ENCODE measurements at places on chromosomes 3 and 15.

- no peak for DNase-seq
These were observed 22.3 kb downstream of the GRIP2 start for GRCh38 chr3:14517601-14518431.

DNA sequence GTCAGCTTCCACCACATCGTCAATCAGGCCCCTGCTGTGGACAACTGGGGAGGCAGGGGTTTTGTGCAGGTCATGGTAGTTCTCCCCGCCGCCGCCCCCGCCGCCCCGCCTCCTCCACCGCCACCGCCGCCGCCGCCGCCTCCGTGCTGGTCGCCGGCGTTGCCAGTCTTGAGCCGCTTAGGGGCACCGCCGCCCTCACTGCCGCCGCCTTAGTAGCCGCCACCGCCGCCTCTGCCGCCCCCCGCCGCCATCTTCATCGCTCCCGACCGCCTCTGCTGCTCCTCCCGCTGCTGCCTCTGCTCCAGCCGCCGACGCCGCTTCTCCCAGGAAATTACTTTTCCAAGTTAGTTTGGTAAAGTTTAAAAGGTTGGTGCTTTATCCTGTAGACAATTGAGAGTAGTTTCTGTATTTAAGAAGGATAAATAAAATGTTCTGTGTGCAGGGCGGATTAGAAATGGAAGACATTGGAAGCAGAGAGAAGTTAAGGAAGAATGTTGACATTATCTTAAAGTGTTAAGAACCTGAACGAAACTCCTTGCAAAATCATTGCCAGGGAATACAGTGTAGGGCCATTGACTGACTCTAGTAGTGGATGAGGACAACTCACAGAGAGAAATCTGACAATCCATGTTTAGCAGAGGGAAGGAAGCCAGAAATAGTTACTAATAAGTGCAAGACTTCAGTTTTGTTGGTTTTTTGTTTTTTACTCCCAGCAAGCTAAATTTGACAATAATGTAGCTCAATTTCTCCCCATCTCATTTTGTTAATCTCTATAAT is 53.0 kb upstream of the GOLGA8A start:
- DNase-seq: no peak

- no peak for DNase-seq
These were observed 180.2 kb upstream of the NR2F2 start for GRCh38 chr15:96150254-96150653.

- no peak for DNase-seq
These were observed 23.0 kb downstream of the HPS3 start for GRCh38 chr3:149152420-149152819.

DNA sequence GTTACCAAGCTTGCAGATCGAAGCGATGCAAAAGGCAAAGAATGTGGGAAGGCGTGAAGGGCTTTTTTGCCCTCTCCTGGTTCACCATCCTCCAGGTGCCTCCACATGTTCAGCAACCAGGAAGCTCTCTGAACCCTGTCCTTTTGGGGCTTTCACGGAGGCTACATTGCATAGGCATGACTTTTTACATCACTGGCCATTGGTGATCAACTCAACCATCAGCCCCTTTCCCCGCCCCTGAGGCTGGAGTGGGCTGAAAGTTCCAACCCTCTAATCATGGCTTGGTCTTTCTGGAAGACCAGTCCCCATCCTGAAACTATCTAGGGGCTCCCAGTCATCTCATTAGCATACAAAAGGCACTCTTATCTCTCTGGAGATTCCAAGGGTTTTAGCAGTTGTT is 52.6 kb downstream of the UACA start:
- no peak for DNase-seq

DNA sequence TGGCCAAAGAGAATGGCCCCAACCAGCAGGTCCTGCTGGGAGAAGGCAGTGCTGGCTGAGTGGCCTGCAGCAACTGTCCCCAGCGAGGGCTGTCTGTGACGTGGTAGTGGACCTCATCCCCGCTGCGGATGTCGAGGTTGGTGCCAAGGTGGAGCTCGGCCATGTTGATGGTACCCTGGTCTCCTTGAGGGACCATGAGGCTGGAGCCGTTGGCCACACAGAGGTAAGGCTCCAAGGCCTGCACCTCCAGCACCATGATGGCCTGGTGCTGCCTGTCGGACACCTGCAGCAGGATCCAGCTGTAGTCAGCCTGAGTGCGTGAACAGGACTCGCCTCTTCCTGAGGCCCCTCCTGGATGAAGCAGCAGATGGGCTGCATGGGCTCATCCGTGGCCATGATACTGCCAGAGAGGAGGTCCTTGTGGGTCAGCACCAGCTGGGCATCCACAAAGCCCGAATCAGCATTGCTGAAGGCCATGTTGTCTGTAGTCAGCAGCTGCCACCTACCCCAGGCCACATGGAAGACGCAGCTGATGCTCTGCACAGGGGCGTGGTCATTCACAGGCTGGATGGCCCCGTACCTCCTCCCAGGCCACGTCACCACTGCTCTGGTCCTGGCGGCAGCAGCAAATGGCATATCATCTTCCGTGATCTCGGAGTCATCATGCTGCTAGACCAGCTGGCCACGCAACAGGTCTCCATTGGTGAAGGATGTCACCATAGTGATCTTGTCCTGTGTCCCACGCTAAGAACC is 167.5 kb downstream of the GOLGA6L4 start:
- DNase-seq: no peak

- DNase-seq: no peak
These were observed 227.5 kb upstream of the KCNMB2 start for GRCh38 chr3:178308771-178309170.

DNA sequence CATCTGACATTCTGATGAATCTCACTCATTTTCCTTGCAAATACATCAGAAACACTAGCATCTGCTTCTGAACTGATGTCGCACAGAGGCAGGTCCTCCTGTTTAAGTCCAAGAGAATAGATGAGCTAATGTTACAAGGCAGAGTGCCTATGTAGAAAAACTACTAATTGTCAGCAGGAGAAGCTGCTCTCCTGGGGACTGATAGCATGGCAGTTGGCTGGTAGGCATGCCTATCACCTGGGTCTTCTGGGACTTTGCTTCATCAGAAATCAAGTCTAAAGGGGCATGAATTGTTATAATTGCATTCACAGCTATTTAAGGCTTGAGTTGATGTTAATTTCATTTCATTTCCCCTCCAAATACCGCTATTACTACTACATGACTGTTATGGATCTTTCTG is 457.2 kb downstream of the RAP2B start:
- no peak for DNase-seq

GRCh38 chr15:23561914-23562313 is 3.6 kb upstream of the MKRN3 start:
- no peak for DNase-seq

GRCh38 chr3:193118907-193119306 is 122.1 kb upstream of the PLAAT1 start:
- DNase-seq: no peak

GRCh38 chr3:128835096-128835495 is 44.3 kb upstream of the ACAD9 start:
- no peak for DNase-seq

DNA sequence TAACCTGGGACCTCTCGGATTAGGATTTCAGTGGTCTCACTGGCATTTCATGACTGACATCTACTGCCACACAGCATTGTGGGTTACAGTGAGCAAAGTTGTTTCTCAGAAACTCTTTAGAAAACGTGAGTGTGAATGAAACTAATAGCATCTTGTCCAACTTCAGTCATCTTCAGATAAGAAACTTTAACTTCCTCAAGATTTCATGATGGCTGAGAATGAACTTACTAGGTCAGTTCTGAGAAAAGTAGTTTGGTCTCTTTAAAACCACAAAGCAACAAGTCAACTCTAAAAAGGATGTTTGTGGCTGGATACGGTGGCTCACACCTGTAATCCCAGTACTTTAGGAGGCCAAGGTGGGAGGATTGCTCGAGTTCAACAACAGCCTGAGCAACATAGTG is 14.2 kb upstream of the HOMER2 start:
- DNase-seq: no peak

DNA sequence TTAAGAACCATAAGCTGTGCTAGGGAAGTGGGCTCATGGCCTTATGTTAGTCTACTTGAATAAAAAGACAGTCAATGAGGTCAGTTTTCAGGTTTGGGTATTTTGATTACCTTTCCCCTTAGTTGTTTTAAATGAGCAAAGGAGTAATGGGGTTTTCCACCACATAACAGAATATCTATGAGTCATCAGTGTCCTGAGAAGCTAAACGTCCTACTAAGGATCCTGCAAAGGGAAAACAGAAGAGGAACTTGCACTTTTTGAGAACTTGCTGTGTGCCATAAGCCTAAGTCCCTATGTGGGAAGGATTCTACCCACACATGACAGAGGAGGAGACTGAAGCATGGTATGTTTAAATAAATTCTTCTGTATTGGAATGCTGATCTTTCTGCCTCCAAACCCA is 292.8 kb upstream of the TMC3 start:
- DNase-seq: no peak

DNA sequence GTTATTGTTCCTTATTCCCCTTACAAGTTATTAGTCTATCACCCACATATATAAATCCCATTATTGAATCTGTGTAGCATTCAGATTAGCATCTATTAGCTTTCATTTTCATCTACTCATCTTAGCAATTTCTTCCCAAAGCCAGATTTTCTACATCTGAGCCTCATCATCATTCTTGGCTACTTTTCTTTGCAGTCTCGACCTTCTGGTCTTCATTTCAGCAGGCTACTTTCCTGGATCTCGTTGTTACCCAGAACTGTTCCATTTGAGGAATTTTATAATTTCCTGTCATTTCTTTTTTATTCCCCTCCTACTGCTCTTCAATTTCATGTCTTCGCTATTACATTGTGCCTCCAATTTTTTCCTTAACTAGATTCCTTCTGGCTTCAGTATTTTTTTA is 51.8 kb downstream of the SPRED1 start:
- no peak for DNase-seq

DNA sequence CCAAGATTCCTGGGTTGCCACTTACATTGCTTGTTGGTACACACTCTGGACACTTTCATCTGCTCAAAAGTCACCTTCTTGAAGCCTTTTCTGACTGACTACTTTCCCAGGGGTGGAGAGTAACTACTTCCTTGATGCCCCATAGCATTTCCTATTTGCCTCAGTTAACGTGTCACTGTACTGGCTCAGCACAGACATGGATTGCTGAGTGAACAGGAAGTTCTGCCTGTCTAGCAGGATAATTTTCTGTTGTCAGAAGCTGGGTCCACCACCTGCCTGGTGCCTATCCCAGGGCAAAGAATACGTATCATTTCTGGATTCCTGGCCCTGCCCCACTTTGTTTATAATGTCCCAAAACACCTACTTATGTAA is 15.3 kb upstream of the ABHD17C start:
- no peak for DNase-seq

DNA sequence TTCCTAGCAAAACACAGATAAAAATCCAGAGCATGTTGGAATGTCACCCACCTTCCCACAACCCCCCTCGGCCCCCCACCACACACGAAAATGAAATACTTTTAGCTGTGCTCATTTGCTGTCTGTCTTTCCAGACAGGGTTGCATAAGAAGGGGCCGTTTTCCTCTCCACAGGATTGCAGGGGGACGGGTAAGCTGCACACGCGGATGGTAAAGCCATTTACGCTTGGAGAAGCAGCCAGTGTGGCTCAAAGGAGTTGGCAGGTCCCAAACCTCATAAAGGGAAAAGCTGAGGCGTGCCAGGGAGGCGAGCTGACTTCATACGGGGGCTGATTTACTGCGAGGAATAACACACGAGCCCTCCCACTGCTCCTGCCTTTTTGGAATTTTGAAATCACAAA is 47.4 kb upstream of the ITGA11 start:
- no peak for DNase-seq

DNA sequence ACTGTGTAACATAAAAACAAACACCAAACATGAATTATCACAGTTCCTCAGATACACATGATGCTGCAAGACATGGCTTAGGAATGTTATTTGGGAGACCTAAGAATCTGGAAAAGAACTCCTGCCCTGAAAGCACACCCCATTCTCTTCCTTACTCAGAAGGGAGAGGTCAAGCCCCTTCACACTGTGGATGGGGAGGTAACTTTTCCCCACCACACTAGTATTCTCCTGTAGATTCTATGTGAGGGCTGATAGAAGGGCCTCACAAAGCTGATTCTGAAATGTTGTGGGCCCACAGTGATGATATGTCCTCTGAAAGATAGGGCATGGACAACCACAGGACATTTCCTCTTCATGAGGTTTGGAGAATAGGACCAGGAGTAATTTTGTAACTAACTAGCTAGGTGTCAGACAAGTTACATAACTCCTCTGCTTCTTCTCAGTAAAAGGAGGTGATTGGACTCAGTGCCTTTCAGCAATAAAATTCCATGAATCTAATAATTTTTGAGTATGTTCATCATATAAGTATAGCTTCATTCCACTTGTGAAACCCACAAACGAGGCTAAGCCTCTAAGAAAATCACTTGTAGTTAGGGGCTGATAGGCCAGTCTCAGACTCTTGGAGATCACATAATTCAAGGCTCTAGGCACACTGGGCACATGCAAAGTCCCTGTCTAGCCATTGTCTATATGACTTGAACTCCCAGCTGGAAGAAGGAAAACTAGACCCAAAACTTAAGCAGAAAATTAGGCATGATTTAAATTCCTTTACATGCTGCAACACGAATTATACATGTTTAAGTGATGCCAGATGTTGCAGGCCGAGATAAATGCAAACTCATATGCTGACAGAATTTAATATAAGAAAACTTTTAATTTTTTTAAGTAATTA is 7.5 kb downstream of the PTX3 start:
- no peak for DNase-seq

DNA sequence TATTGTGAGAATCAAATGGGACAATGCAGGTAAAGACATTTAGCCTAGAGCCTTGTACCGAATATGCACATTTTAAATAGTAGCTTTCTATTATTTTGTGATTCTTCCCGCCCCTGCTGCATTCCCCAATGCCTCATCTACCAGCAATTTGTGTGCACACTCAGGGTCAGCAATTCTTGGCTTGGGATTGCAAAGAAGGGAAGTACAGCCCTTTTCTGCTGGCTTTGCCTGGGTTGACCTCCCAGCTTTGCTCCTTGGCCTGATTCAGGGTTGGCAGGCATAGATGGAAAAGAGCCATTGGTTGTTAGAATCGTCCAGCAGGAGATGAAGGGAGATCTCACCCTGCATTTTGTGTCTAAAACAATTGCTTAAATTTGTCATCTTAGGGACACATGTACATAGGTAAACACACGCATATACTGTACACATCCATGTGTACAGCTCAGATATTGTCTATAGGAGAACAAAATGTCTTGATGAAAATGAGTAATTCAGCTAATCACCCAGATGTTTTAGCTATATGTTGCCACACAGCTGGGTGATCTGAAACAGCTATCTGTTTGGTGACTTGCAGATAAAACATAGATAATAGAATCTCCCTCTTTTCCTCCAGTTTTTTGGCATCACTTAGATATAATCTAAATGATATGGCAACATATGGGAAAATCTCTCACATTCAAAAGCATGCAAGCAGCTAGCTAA is 340.9 kb upstream of the TBL1XR1 start:
- no peak for DNase-seq

GRCh38 chr3:170584585-170585007 is 1.3 kb downstream of the SLC7A14 start:
- DNase-seq: peak; percentile 8

GRCh38 chr3:94520364-94520763 is 457.5 kb downstream of the NSUN3 start:
- DNase-seq: no peak

- DNase-seq: no peak
These were observed 306.5 kb downstream of the RPLP1 start for GRCh38 chr15:69758810-69759790.

Data from LNCaP clone FGC (cell line).